ENCODE measurements at places on chromosomes 3 and 15.

DNA sequence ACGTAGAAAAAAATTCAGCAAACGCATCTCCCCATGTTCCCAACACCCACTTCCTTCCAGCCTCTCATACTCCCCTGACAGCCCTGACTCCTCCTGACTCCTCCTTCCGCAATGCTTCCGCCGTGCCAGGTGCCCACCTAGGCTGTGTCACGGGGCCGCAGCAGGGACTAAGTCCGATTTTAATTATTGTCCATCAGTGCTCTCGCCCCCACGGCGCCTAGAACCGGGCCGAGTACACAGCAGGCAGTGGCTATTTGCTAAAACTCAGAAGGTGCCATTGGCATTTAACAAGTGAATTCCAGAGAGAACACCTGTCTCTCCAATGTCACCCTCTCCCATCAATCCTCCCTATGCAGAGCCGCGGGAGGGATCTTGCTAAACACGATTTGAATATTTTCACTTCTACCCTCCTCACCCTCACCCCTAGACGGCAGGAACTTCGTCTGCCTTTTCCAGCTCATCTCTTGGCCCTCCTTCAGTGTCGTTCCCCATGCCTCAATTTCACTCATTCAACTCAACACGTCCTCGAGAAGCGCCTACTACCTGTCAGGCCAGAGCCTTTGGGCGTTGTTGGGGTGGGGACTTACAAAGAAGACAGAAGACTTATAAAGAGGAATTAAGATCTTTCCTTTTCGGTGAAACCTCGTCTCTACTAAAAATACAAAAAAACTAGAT lies 11.5 kb upstream of the SHF start:
- DNase-seq = peak; percentile 26

DNA sequence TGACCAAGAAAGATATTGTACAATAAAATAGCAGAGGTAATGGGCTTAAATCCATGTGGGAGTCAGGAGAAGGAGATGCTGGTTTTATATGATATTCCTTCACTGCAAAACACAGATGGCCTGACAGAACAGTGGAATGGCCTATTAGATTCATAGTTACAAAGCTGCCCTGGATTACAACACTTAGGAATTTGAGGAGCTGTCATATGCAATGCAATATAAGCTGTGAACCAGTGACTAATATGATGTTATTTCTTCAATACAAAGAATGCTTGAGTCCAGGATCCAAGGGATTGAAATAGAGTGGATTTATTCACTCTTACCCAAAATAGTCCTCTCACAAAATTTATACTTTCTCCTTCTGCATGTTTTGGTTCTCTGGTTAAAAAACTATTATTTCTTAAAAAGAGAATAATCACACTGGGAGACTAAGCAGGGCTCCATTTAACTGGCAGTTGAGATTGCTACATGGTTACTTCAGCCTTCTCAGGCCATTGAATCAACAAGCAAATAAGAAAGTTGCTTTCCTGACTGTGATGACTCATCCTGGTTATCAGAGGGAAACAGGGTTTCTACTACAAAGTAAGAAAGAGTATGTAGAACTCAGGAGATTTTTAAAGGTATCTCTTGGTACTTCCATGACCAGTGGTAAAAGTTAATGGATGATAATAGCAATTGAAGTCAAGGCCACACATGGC lies 79.8 kb upstream of the ZPLD1 start:
- DNase-seq = no peak

- no peak for DNase-seq
Observed at GRCh38 chr3:11601446-11602238, 42.1 kb downstream of the VGLL4 start.

- no peak for DNase-seq
Observed at GRCh38 chr3:66486202-66486601, 14.6 kb downstream of the LRIG1 start.

DNA sequence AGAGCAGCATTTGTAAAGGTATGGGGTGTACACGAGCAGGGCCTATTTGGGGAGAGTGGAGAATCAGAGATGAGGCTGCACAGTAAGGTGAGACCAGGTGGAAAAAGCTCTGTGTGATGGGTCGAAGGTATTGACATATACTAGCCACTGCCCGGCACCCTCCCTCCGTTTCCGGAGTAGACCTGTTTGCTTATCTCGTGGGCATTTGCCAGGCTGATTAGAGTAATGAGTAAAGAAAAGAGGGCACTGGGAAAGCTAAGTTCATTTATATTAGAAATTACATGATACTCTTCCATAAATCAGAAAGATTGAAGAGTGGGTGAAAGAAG lies 46.2 kb upstream of the ATG7 start:
- no peak for DNase-seq

DNA sequence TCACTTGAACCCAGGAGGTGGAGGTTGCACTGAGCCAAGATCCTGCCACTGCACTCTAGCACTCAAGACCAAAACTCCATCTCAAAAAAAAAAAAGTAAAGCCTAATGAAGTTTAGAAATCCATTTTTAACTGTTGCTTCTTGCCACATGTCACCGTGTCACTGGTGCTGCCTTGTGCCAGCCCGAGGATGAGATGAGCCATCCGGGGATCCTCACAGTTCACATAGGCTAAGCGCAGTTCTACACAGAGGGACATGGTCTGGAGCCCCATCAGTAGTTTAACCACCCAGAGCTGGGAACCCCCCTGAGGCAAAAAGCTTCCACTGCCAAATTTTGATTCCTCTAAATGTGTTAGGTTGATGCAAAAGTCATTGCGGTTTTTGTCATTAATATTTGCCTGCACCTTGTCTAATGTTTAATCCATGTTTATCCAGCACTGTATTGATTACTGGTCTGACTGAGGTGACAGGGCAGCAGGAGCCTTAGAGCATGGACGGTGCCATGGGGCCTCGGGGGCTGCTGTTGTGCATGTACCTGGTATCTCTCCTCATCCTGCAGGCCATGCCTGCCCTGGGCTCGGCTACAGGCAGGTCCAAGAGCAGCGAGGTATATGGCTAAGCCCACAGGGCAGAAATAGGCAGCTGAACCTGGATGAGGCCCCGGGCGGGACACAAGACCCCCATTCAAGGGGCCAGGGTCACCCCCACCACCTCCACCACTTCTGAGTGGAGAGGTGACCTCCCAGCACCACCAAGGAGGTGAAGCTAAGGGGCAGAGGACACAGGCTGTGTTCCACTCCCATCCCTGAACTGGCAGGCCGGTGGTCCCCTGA lies at the start of gene ITIH1:
Gene ITIH1, plus strand, starts transcription at position 473 of the 832 bp plus-strand sequence. Its CDS starts 17 bp downstream, at position 490.
- DNase-seq = no peak

DNA sequence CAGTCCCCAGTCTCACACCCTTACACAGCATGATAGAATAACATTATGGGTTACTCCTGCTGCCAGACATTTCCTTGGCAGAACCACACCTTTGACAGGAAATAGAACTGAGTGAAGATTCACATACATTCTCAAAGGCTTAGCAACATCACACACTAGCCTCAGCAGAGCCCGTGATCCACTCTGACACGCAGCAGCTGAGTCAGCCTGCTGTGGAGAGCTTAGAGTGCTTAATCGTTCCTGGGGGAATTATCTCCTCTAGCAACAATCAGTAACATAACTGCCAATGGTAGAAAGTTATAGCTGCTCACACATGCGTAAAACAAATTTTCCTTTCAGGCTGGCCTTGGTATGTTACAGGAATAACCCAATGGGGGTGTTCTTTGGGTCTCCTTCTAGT lies 382.1 kb downstream of the GAP43 start:
- no peak for DNase-seq

DNA sequence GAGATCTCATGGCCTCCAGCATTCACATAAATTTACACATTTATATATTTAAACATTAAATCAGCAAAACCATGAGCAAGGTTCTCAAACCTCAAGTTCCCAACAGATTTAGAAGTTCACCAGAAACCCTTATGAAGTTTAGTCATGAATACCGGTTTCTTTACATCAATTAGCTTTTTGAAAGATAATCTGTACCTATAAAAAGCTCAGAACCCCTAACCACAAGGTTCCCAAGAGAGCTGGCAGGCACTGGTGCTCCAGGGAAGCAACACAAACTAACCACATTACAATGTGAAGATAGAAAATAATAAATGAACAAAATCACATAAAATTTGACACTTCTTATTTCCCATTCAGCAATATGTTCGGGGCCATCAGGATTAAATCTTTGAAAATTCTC lies 150.9 kb downstream of the FBN1 start:
- DNase-seq = no peak

DNA sequence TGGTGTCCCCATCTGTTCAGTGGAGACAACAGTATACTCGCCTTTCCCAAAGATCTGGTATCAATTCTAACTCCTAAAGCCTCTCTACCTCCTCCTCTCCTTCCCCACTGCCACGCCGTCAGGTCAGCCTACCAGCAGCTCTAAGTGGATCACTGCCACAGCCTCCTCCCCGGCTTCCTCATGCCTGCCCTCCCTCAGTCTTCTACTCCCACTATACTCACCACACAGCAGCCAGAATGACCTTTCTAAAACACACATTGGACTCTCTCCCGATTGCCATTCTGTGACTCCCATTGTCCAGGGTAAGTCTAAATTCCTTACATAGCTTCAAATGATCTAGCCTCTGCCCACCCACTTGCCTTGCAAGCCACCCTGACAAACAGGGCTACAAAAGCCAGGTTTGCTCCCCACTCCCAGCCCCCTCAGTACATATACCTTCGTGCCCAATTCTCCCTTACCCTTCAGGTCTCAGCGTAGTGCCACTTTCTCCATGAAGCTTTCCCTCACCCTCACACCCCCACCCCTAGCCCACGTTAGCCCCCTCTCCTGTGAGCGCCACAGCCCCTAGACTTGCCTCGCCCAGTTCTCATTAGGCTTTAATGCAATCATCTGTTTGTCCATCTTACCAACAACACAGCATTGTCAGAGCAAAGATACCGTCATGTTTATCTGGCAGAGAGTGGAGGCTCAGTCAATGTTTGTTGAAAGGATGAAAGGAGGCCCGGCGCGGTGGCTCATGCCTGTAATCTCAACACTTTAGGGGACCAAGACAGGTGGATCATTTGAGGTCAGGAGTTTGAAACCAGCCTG lies 9.5 kb upstream of the SEMA7A start:
- no peak for DNase-seq

DNA sequence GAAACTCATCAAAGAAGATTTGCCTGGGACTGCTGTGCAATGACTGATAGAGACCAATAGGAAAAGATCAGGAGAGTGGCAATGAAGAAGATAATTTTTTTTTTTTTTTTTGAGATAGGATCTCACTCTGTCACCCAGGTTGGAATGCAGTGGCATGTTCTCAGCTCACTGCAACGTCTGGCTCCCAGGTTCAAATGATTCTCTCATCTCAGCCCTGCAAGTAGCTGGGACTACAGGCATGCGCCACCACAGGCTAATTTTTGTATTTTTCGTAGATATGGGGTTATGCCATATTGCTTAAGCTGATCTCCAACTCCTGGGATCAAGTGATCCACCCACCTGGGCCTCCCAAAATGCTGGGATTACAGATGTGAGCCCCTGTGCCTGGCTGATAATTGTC lies 116.9 kb upstream of the CCNL1 start:
- no peak for DNase-seq

GRCh38 chr3:147090461-147090860 lies 315.9 kb downstream of the ZIC4 start:
- no peak for DNase-seq

- DNase-seq = no peak
Observed at GRCh38 chr3:89946884-89947283, 839.5 kb downstream of the EPHA3 start.

GRCh38 chr15:39250460-39251186 lies 330.3 kb upstream of the THBS1 start:
- no peak for DNase-seq

DNA sequence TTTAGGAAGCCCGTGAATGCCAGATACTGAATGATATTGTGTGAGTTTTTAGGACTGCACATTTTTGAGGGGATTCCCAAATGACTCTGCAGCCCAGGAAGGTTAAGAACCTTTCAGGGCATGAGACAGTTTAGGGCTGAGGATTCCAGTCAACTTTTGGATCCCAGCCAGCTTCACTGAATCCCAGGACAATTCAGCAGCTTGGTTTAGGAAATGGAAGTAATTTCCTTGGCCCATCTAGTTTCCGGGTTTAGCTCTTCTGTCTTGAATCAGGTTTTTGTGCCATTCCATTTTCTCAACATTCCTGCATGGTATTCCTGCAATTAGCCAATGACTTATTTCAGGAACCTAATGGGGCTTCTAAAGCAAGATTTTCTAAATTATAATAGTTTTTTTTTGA lies 253.9 kb downstream of the LSAMP start:
- no peak for DNase-seq

DNA sequence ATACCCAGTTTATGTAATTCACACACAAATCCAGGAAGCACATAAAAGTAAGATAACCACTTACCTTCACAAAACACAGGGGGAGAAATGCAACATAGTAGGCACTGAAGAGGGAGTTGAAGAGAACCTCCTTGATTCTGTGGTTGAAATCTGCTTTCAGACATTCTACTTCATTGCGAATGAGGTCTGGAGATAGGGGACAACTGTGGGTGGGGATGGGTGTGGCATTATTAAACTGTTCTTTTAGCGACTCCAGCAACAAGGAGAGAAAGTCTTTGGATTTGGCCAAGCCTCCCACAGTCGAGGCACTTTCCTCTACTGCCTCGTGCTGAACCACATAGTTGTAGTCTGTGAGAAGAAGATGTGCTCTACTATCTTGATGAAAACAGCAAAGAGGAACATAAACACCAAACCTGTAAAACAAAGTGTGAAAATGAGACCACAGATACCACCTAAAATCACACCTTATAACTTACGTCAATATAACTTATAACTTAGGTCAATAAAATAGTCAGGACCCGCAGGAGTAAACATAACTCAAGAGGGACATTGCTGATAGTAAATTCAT lies 25.6 kb downstream of the TMEM39A start:
- no peak for DNase-seq

DNA sequence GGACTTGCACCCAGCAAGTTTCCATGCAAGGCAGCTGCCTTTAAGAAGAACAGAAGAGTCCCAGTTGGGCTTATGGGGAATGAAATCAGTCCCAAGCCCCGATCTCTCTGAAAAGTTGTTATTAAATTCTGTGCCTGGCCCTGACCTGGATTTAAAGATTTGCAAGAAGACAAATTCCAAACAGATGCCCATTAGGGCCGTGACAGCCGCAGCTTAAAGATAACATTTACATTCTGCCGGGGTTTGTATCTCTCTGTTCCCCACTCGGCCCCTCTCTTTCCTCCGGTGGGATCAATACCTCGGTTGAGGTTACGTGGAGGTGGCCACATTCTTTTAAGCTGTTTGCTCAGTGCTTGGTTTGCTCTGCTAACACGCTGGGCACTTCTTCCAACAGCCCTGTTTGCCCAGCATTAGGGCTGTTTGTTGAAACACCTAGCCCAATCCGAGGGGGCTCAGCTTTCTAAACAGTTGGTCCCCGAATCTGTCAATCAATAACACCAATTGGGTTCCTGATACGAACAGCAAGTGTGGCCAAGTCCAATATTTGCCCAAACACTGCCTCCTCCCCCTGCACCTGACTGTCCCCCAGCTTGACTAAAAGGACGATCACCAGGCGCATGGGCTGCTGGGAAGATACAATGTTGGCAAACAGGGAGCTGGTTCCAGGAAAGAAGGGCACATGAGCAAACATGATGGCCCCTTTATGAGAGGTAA lies 108.6 kb downstream of the RPLP1 start:
- DNase-seq = no peak

Measured in hematopoietic multipotent progenitor cell (in vitro differentiated cells).